ENCODE measurements at places on chromosomes 7 and 10.

DNA sequence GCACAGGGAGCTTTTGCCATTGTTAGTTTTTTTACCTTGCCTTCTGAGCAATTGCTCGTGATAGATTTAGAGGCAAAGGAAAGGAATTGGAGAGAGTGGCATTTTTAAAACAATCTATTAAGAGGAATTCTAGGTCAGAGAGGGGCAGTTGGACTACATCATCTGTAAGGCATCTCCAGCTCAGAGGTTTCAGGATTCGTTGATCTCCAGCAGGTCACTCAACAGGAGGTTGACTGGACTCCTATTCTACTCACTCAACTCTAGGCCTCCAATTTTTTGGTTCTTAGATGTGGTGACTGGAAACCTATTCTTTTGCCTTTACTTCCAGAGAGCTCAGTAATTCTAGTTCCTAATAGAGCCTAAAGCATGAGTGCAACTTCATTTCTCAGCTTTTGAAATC is 42.8 kb downstream of the TBXAS1 start:
- no peak for DNase-seq

DNA sequence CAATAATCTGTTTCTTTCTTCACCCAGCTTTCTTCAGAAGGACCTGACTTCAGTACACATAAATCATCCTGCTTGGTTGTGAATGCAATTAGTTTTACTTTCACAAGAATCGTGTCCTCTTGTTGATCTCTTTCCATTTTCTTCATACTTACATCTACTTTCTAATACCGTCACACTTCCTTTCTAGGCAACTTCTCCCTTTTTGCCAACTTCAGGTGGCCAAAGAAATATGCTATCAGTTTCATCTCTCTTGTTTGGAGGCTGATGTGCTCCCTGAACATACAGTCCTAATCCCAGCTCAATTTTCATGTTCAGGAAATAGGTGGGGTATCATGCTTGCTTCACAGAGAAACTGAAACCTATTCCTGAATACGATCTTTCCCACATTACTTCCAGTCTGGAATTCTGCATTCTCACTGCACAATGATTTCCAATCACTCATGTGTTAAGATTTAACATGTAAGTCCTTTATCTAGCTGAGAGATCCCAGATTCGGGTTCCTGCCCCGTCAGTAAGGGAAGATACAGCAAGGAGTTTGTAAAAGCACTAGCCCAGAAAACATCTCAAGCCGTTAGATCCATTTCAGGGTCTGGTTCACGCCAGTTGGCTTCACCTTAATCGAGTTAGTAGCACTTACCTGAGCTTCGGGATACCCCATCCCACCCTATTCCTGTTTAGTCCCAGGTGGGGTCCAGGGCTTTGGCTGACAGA is 994 bp downstream of the SLC25A28 start:
- DNase-seq: no peak

DNA sequence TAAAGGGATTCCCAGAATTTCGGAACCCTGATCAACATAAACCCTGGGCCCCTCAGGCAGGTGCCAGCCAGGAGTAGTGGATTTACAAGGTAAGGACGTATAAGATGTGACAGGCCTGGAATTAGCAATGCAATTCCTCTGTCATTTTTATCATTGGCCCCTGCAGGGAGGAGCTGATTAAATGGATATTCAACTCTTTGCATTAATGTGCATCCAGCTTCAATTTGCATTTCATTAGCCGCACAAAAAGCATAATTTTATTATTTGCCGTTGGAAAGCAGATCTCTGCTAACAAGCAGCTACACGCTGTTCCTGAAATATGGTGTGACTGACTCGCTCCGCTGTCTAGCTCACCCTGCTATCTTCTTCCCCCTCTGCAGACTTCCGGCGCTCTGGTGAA is 195.8 kb downstream of the RPS24 start:
- DNase-seq: no peak

- no peak for DNase-seq
These were observed 154.3 kb downstream of the ZNF365 start for GRCh38 chr10:62528441-62528840.

GRCh38 chr7:77453531-77453930 is 37.4 kb upstream of the GSAP start:
- DNase-seq: no peak

- no peak for DNase-seq
These were observed 64.9 kb downstream of the PRKG1 start for GRCh38 chr10:51139176-51139575.

- no peak for DNase-seq
These were observed 16.8 kb downstream of the APBB1IP start for GRCh38 chr10:26454891-26455290.

Measured in left colon (tissue), 2 donors.